NCI-H2081 treated with DMSO at 0.1 percent for 48 hours (cell line): ENCODE measurements at places on chromosomes 3 and 15.

GRCh38 chr15:70066447-70066846 is 31.3 kb downstream of the TLE3 start:
- no peak for DNase-seq

DNA sequence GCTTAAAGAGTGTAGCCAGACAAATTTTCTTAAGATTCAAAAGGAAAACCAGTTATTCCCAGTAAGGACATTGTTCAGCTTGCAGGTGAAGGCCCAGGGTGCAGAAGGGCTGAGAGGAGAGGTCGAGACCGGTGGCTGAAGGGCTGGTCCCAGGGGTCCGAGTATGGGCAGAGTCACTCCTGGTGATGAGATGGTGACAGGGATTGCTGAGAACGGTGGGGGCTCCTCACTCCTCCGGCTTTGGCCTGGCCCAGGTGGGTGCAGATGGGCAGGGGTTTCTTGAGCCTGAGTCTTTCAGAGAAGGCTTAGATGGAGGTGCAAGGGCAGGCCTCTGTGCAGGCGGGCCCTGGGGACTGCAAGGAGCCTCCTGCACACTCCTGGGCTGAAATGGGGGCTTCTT is 56.2 kb downstream of the ZNF445 start:
- no peak for DNase-seq

GRCh38 chr3:153348457-153349107 is 186.6 kb downstream of the RAP2B start:
- DNase-seq: no peak

DNA sequence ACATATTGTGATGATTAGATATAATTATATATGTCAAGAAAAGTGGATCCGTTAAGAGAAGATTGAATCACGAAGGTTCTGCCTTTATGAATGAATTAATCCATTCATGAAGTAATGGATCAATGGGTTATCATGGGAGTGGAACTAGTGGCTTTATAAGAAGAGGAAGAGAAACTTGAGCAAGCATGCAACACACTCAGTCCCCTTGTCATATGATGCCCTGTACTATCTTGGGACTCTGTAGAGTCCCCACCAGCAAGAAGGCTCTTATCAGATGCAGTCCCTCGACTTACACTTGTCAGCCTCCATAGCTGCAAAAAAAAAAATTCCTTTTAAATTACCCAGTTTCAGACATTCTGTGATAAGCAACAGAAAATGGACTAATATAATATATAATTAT is 301.9 kb downstream of the RAP2B start:
- no peak for DNase-seq
